ENCODE measurements at places on chromosomes 2 and 18.

DNA sequence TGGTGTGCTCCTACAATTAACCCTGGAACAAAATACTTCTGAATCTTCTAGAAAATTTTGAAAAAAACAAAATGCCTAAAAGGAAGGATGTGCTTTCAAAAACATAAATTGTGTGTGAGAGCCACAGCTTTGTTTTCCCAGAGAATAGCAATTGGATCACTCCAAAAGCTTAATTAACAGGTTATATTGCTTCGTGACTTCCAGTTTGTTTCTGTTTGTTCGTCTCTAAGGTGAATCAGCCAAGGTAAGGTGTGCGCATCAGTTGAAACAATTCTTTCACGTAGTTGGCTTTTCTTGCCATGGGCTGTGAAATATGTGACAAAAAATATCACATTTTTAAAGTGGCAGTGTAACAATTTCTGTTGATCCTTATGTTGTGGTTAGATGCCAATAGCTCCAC lies 90.3 kb upstream of the BARD1 start:
- no peak for DNase-seq

- no peak for DNase-seq
Observed at GRCh38 chr2:160457588-160457987, 36.0 kb downstream of the RBMS1 start.

DNA sequence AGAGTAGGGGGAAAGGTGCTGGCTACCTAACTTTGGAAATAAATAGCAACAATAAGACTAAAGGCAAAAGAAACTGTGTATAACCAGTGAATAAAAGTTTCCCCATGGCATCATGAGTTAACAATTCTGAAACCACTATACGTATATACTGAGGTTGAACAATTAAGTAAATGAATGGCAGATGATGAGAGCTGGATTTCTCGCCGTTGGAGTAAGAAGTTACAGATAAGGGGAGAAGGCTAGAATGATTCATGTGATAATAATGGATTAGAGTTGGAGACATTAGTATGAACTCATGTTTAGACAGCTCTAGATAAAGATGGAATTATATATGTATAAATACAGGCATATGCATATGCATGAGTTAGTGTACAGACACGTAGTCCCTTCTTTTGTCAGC lies 152.7 kb downstream of the UBR3 start:
- no peak for DNase-seq

DNA sequence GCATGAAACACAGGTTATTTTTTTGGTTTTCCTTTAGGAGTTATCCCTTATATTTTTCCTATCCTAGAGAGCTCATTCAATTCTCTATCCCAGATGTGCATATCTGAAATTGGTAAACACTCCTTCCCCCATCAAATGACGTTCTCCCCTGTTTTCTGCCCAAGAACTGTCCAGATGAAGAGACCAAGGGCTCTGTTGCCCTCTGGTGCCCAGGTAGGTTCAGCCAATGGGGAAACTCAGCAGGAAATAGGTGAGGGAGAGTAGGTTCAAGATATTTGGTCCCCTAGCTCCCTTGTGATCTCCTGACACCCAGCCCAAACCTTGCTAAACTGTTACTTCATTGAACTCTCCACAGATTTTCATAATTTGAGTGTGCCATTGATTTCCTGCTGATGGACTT lies 14.1 kb upstream of the INO80C start:
- no peak for DNase-seq

GRCh38 chr2:60535685-60536312 lies 17.7 kb downstream of the BCL11A start:
- no peak for DNase-seq

DNA sequence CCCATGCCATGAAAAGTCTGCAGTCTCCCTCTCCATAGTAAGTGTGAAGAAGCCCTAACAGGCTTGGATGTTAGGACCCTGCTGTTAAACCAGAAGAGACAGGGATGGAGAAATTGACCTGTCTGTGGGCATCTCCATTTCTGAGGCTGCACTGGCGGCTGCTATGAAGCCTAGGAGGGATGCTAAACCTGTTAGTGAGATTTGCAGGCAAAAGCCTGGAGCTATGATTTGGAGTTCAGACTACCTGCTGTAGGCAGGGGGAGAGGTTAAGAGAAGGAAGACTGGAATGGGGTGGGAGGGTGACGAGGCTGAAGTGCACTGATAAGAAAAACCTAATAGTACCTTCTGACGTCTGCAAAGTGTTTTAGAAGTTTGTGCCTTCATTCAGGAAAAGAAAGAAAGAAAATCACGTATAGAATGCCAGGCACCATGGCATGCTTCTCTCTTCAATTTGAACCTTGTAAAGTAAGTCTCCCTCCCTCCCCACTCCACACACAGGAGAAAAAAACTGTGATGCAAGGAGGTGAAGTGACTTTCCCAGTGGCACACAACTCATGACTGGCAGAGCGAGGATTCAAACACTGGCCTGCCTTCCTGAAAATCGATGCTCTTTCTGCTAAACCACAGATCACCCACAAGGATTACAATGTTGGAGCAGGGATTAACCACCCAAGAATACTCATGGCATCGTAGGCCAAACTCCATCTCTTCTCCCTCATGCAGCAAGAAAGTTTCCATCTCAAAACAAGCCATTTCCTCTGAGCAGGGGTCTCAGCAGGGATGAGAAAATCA lies 98.5 kb upstream of the PKDCC start:
- DNase-seq: no peak

DNA sequence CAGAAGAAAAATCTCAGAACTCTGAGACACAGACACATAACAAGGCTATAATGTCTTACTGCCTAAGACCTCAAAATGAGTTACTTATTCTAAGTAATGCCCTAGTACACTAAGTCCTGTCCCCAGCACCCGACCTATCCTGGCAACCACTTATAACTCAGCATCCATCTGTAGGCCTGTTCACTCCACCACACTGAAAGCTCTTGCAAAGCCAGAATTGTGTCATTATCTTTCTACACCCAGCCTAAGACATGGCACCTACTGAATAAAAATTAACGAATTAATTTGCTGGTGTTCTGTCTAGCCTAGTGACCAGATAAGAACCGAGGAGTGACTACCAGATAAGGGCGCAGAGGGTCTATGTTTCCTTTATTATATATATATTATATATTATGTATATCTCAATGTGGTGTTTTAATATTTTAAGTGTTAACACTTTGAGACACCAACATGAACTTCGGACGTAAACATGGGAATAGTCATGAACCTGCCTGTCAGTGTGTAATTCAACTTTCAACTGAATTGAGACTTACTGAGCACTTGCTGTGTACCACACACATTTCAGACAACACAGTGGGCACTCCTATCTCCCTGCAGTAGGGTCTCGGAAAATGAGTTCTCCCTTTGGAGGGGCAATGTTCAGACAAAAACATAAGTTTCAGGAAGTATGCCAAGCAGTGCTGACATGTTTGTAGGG lies 27.7 kb downstream of the TMEM131 start:
- no peak for DNase-seq

DNA sequence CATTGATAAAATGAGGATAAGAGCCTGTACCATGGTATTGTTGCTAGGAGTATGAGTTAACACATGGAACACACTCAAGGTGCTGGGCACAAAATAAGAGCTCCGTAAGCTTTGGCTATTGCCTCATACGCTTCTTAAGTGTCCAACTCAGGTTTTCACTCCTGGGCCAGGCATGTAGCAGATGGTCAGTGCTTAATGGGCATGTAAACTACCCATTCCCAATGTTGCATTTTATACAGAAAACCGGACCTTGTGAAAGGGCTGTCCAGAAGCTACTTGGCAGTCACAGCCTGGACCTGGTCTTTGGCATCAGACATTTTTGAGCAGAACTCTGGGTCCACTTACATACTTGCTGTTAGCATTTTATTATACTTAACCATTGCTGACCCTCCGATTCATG lies 26.9 kb downstream of the MGAT5 start:
- no peak for DNase-seq

GRCh38 chr2:218357236-218358177 lies 850 bp downstream of the CATIP start:
- DNase-seq: no peak

GRCh38 chr2:43701111-43701510 lies 24.9 kb upstream of the C1GALT1C1L start:
- DNase-seq: no peak

DNA sequence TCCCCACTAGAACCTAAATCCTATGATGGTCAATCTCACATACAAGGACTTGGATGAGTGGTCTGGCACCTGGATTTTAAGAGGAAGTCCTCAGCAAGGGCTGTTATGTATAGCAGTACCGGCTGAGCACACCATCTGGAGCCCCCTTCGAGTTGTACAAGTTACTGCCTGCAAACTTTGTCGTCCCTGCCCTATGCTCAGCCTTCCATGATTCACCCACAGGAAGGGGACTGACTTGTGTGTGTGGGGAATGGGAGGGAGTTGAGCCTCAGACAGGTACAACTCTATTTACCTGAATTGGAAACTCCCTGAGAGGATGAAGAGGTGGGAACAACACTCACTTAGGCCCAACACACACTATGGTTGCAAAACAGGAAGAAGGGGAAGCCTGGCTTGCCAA lies 186.6 kb downstream of the MYO5B start:
- DNase-seq: no peak

DNA sequence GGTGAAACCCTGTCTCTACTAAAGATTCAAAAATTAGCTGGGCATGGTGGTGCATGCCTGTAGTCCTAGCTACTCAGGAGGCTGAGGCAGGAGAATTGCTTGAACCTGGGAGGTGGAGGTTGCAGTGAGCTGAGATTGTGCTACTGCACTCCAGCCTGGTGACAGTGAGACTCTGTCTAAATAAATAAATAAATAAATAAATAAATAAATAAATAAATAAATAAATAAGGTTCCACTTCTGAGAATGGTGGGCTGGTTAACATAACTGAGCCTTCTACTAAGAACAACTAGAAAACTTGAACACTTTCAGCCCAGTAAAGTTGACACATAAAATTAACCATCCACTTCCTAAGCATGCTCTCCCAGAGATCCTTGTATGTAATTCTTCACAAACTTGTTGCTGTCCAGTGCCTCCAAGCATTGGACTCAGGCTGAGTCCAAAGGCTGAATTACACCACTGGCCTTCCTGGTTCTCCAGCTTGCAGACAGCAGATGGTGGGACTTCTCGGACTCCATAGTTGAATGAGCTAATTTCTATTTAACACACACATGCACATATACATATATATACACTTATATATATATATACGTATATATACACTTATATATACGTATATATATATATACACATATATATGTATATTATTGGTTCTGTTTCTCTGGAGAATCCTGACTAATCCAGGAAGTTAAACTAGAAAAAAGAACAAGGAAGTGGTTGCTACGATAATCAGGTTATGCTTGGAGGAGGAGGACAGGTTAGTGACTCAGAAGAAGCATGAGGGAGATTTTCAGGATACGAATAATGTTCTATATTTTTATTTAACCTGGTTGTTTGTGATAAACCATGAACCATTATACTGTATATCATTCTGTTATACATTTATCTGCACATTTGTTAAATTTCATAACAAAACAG lies 348.8 kb downstream of the METTL4 start:
- DNase-seq: no peak

GRCh38 chr2:26274058-26274613 lies 29.4 kb downstream of the HADHB start:
- DNase-seq: peak; percentile 87

DNA sequence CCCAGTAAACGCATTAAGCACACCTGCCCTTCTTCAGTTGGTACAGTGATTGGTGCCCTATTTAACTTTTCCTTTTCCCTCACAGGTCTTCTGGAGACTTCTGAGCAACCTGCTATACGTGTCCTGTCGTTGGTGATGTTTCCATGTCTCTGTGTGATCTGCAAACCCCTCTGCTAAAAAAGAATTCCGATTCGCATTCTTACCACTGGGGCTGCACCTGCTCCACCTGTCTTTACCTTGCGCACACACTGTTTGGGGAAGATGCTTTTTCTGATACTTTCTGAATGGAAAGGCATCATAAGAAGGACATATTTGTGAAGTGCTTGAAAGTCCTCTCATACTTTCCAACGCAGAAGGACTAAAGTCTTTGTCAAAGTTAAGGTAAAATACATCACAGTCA lies 323.9 kb upstream of the SOX11 start:
- no peak for DNase-seq

DNA sequence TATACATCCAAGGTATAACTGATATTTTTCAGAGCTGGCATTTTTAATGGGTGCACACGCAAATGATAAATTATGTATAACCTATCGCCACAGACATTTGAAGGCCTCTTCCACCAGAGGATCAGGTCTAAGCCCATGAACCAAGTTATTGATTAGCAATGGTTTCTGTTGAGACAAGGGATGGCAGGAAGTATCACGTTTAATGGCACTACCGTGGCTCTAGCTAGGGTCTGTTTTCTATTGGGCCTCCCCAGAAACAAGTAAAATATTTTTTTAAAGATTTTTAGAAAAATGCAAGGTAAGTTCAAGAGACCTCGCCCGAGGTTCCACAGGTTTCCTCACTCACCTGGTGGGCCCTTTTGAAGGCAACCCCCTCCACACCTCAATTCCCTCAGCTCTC lies 667 bp downstream of the GFPT1 start:
- no peak for DNase-seq

GRCh38 chr2:170204298-170204951 lies 26.5 kb downstream of the MYO3B start:
- DNase-seq: no peak

DNA sequence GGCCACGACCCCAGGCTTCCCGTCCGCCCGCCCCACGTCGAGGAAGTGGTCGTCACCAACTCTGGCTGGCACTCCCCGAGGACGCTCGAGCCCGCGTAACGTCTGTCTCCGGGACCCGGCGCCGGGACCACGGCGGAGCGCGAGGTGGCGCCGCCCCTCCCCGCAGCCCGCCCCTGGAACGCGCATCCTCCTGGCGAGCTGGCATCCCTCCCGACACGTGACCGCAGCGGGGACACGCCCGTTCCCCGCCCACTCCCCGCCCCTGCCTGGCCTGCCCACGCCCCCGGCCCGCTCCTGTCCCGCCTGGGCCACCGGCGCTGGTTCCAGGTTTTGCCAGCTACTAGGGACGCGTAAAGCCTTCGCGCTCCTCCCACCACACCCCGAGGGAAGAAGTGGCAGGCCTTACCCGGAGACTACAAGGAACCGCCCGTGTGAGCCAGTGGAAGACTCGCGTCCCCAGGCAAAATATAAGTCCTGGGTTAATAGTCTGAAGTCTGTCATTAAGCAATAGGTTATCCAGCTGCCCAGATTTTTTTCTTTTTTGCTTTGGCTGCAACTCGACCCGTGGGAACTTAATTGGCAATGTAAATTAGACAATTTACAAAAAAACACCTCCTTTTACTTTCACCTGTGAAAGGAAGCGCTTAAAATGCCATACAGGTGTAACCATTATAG lies at the start of gene OSBPL1A:
TSS of gene OSBPL1A (minus strand) at position 131 of the 675 bp plus-strand sequence. CDS start 20,291 bp downstream, outside the sequence.
- peak; percentile 84 for DNase-seq

DNA sequence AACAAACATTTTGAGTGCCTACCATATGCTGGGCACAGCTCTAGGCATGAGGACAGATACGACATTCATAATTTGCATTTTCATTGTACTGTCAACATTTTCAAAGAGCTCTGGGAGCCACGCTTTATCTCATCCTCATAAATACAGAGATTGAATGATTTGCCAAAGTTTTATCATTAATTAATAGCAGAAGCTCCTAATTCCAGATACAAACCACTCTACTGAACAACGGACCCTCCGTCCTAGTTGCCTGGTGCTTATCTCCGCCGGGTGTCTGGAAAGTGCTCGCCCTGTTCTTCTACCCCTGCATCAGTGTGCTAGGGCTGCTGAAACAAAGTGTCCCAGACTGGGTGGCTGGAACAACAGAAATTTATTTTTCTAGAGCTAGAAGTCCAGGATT lies 23.8 kb downstream of the SERTAD2 start:
- DNase-seq: no peak

- DNase-seq: no peak
Observed at GRCh38 chr2:147108548-147108947, 736.3 kb upstream of the ACVR2A start.

- DNase-seq: no peak
Observed at GRCh38 chr18:51070545-51070944, 40.5 kb downstream of the SMAD4 start.

All from tibial nerve (tissue), 4 donors.